CD4-positive, alpha-beta T cell treated with Interleukin-1 beta for 1 hour (primary cell): ENCODE measurements at places on chromosomes 1 and 21.
A peak's percentile ranks its signal among the peaks of the same experiment; 100 is the strongest.

GRCh38 chr21:43718872-43719747, at the start of gene PDXK:
PDXK (plus strand) TSS chr21:43719129; CDS start chr21:43719295, 166 bp downstream.
- peak; percentile 85 for DNase-seq

DNA sequence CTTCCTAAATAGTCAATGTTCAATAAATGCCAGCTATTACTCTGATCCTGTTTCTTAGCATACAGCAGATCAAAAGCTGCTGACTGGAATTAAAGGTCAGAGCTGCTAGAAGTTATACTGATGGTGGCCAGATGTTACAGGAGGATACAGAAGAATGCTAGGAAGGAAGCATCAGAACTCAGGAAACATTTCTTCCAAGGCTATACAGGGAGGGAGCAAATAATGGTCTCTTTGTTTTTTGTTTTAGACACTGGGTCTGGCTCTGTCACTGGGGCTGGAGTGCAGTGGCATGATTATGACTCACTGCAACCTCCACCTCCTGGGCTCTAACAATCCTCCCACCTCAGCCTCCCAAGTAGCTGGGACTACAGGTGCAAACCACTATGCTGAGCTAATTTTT, 175.5 kb downstream of the RGS7 start:
- no peak for DNase-seq

GRCh38 chr1:177020851-177021589, 143.5 kb downstream of the ASTN1 start:
- no peak for DNase-seq

DNA sequence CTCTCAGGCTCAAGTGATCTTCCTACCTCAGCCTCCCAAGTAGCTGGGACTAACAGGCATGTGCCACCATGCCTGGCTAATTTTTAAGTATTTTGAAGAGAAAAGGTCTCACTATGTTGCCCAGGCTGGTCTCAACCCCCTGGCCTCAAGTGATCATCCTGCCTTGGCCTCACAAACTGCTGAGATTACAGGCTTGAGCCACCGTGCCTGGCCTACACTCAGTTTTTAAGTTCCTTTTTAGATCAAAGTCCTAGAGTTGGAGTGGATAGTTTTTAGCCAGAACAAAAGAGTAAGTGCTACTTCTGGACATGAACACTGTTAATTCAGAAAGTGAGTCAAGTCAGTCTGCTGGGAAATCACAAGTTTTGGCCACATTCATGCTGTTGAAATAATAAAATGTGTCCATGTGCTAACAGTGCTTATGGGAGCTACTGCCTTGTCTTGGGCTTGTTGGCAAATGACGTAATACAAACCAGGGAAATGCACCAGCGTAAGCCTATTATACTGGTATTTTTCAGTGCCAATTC, 84.2 kb downstream of the NDUFS5 start:
- no peak for DNase-seq

DNA sequence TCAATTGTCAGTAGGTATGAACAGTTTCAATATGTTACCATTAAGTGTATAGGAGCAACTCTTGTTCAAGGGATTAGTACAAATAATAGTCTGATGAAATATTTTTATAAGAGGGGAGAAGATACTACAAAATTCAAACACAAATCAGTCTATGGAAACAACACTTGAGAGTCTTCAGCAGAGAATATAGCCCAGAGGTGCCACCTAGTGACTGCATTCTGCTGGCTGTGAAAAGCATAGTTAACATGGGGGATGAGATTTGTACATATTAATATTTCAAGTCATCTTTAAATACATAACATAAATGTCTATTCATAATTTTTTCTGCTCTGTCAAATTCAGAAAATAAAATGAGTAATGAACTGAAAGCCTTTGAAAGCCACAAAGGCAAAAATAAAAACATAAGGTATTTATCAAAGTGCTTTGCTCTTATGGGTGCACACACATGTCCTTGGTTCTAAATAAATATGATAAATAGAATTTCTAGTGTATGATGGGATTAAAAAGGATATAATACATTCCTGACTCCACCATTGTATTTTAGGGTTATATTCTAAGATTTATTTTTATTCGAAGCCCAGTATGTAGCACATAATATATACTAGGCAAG, 440.9 kb upstream of the ZRANB2 start:
- DNase-seq, result no peak

DNA sequence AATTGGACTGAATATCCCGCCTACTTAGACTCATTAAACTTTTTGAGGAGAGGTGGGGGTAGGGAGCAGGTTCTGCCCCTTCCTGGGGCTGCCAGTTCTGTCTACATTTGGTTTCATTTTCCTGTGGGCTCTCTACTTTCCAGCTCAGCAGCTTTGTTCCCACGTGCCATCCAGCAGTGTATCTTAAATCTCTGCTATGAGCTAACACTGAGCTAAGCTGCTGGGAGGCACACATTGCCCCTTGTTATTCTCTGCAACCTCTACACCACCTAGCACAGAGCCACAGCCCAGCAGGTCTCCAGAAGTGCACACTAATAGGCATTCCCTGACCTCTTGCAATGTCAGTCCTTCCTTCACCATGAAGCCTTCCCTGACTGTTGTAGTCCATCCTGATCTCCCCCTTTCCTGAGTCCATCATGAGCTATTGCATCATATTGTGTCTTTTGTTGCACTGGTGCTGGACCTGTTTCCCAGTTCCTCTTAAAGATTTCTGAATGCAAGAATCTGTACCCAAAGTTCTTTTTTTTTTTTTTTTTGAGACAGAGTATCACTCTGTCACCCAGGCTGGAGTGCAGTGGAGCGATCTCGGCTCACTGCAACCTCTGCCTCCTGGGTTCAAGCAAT, 28.7 kb upstream of the NRDC start:
- DNase-seq, result no peak

DNA sequence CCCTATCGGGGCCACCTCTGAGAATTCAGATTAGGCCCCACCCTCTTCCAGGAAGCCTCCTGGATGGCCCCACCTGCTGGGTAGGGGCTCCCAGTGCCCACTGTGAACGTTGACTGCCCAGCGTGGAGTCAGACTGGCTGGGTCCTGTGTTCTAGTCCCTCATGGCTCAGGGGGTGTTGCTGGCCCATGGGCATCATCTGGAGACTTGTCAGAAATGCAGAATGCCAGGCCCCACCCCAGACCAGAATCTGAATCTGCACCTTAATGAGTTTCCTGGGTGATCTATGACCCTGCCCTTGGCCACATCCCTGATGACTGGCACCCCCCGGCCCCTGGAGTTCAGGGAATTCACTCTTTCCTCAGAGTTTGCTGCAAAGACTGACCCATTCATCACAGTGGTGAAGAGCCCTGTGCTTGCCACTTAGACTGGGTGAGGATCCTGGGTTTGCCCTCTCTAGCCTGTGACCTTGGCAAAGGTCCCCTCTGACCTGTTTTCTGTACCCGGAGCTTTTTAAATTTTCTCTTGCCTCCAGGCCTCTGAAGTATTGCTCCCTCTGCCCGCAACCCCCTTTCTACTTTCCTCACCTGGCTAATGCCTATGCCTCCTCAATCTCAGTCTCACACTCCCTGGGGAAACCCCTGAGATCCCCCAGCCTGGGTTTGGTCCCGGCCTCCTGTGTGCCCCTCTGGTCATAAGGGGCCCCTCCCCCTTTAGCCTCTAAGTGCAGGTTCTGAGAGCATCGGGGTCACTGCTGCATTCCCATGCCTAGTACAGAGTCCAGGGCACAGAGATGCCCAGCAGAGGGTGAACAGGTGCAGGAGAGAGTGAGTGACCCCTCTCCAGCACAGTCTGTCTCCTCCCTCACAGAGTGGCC, 184.2 kb downstream of the MATN1 start:
- DNase-seq, result no peak

- DNase-seq, result no peak
Observed at GRCh38 chr1:232467073-232467760, 162.7 kb downstream of the SIPA1L2 start.

GRCh38 chr1:78155121-78155520, 109.4 kb downstream of the GIPC2 start:
- no peak for DNase-seq

GRCh38 chr1:89454845-89455521, 69.6 kb upstream of the LRRC8B start:
- DNase-seq, result peak; percentile 47

DNA sequence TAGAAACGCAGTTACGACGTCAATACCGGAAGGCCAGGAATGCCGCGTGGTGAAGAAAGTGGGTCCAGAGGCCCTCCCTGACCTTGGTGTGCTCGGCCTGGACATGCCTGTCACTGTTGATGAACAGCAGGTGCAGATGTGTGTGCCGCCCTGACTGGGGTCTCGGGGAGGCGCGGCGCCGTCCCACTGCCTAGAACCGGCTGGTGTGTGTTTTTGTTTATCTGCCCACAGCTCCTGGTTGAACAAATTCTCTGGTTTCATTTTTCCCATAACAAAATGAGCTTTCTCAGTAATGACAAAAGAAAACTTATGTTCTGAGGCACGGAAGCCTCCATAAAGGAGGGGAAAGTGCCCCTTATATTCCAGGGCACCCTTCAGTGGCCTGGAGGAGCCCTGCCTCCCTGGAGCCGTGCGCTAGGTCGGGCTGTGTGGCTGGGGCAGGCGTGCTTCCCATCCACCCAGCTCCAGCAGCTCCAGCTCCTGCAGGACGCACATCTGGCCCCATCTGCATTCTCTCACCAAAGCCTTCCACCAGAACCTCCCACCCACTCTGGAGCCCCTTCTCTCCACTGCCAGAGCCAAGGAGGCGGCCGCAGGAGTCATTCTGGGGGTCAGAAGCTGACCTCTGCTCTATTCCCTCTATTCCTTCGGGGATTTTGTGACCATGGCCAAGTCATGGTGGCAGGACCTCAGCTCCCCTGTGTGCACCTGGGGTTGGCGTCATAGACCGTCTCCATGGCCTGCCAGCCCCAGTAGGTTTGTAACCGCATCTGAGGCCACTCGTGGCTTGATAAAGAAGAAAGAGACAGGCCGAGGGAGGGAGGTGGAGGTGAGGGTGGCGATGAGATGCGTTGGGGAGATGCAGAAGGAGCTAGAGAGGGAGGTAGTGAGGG, 20.1 kb upstream of the COL18A1 start:
- no peak for DNase-seq

DNA sequence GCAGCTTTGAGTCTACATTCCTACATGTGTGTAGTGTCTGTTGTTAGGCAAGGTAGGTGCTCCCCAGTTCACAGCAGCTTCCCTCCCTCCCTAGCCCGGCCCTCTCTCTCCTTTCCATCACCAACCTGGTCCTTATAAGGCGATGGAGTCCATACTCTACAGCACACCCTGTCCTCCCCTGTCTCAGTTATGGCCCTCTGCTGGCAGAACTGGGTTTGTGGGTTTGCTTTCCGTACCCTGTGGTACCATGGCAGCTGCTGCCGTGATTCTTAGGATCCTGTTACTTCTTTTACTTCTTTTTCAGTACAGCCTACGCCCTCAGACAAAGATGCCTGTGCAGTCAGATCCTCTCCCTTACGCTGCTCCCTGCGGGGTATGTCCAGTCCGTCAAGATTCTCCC, 31.7 kb downstream of the AK5 start:
- peak; percentile 12 for DNase-seq

GRCh38 chr1:39104158-39105060, 78.3 kb downstream of the NDUFS5 start:
- DNase-seq, result no peak

- DNase-seq, result no peak
Observed at GRCh38 chr21:45015469-45015860, 58.9 kb upstream of the ADARB1 start.

DNA sequence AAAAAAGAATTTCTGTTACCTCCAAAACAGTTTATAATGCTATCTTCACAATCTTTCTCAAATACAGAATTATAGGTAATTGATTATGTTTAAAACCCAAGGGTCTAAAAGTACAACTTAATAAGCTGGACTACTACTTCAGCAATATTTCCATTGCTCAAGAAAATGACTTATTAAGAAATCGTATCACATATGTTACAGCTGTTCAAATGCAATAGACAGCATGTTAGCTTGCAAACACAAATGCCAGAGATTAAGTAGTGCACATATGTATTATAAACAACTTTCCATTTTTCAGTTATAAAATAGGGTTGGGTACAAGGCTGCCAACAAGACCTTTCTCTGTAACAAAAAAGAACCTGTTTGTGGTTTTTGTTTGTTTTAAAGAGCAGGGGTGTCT, 211.0 kb upstream of the DMRTA2 start:
- DNase-seq, result no peak

GRCh38 chr1:184973272-184974055, 844 bp downstream of the NIBAN1 start:
- peak; percentile 67 for DNase-seq

DNA sequence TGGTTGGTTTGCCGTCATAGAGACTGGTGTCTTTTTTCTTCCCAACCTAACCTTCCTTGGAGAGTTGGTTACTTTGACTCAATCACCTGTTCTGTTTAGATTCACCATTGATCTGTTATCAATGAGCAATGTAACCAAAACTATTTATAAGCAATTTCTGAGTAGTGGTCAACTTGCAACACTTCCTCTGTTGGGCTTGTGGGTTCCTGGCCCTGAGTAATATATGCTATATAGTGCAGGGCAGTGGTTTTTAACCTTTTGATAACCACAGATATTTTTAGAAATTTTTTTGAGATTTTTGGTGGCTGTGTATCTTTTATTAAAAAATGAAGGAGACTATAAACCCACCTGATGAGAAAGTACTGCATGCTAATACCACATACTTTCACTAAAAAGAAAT, 9.4 kb upstream of the XCL1 start:
- no peak for DNase-seq

DNA sequence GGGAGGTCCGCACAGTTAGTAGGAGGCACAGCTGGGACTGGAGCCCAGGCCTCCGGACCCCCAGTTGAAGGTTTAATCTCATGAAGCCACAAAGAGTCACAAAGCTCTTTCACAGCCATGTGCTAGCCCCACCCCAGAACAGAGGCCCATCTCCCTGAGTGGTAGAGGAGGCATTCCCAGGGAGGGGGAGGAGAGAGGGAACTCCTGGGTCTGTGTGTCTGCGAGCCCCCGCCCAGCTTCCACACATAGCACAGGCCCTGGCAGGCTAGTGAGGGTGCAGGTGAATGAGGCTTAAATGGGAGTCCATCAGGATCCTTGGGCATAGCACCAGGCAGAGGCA, 197.8 kb downstream of the MATN1 start:
- no peak for DNase-seq

- no peak for DNase-seq
Observed at GRCh38 chr1:54699936-54700525, 15.6 kb upstream of the TTC4 start.

DNA sequence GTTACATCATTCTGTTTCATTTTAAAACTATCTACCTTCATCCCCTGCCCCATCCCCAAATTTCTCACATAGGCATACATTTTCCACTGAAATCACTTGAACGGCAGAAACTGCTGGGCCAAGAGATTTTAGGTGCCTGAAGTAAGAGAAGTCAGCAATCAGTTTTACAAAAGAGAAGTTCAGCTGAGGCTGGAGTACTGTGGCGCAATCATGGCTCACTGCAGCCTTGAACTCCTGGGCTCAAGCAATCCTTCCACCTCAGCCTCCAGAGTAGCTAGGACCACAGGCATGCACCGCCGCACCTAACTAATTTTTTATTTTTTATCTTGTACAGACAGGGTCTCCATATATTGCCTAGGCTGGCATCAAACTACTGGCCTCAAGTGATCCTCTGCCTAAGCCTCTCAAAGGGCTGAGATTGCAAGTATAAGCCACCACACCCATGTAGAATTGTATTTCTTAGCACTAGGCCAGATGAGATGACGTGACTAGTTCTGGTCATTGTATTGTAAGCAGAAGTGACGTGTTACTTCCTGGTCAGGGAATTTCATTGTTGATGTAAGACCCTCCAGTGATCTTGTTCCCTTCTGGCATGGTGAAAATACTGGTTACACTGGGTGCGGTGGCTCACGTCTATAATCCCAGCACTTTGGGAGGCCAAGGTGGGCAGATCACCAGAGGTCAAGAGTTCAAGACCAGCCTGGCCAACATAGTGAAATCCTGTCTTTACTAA, 7.1 kb downstream of the BECN2 start:
- peak; percentile 17 for DNase-seq

GRCh38 chr21:43716376-43717165, 2.4 kb upstream of the PDXK start:
- DNase-seq, result no peak
